ENCODE measurements at places on chromosomes 3 and 15.

DNA sequence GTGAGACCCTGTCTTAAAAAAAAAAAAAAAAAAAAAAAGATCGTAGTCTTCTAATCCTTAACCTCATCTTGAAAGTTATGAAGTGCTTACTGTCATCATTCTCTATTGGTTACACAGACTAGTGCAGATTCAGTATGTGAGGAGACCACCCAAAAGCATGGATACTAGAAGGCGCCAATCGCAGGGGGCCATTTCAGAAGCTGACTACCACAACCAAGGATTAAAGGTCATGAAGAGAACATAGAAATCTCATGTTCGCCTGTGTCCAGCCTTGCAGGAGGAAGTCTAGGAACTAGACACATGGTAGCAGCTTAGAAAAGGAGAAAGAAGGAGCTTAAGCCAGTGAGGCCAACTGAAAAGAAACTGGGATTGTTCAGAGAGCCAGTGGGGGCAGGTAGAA, 207.8 kb downstream of the THSD4 start:
- DNase-seq = no peak

GRCh38 chr3:42608581-42608980, 8.1 kb downstream of the NKTR start:
- no peak for DNase-seq

- no peak for DNase-seq
Observed at GRCh38 chr3:42518800-42519567, 16.5 kb downstream of the VIPR1 start.

DNA sequence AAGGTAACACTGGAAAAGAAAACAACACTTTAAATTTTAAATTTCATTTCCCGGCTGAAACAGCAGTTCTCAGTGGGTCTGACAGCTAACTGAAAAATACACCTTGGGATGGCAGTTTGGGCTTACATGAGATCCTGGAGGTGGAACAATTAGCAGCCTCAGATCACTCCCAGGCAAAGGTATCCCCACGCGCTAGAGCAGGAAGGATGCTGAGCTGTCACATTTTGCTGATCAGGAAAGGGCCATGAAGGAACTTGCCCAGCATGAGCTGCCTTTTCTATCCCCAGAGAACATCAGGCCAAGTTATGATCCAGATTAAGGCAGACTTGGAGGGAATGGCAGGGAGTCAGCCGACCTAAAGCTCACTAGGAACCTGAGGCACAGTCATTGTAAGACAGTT, 204.8 kb upstream of the SLC2A2 start:
- DNase-seq = no peak
